ENCODE measurements at places on chromosomes 7 and 10.
A peak's percentile ranks its signal among the peaks of the same experiment; 100 is the strongest.

GRCh38 chr7:151696721-151697514, 177.2 kb upstream of the RHEB start:
- DNase-seq: no peak

DNA sequence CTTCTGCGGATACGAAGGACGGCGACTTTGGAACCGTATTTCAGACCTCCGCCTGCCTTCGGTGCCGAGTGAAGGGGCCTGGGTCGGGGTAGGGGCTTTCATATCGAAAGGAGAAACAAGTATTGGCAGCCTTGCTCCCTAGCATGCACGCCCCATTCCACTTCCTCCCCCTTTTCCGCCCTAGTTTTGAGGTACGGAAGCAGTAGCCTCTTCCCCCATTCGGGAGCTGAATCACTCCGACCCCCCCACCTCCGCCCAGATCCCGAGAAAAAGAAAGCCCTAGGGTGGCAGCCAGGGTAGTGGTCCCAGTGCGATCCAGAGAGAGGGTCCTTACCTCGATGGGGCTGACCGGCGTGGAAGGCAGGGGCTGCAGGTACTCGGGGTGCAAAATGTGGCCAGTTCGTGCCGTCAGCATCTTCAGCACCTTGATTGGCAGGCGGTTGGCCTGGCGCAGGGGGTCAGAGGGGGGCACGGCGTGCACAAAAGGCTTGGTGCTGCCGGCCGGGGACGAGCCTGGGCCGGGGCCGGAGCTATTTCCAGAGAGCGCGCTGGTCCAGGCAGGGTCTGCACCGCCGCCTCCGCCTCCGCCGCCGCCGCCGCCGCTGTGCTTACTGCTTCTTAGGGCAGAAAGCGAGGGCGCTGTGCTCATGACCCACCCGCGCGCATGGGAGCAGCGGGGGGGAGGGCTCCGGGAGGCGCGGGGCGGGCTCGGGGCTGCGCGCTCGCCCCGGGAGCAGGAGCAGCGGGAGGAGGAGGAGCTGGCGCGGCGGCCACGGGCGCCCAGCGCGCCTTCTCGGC, 594 bp downstream of the ZNF503 start:
- DNase-seq: no peak

GRCh38 chr10:112613620-112614019, 166.6 kb downstream of the VTI1A start:
- no peak for DNase-seq

- no peak for DNase-seq
Observed at GRCh38 chr10:131961777-131962662, 19.7 kb downstream of the BNIP3 start.

GRCh38 chr7:27520815-27521790, 141.6 kb downstream of the HIBADH start:
- DNase-seq: no peak

DNA sequence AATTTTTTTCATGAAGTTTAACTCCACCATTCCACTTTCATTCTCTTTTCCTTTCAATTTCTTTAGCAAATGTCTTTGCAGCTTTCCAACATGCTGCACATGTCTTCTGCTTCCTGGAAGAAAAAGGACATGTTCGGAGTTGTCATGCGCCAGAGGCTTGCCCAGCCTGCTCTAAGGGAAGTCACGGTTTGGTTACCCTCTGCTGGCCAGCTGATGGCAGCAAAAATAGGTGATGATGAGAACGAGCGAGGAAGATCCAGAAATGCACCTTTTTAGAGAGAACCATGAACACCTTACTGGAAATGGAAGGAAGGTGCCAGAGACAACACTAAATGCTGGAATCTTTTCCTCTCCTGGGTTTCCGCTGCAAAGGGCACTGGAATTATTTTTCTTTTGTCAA, 4.9 kb upstream of the ZSCAN21 start:
- DNase-seq: peak; percentile 22

- no peak for DNase-seq
Observed at GRCh38 chr10:77680811-77681210, 43.2 kb upstream of the KCNMA1 start.

GRCh38 chr7:36171503-36171902, 18.4 kb downstream of the EEPD1 start:
- DNase-seq: no peak

DNA sequence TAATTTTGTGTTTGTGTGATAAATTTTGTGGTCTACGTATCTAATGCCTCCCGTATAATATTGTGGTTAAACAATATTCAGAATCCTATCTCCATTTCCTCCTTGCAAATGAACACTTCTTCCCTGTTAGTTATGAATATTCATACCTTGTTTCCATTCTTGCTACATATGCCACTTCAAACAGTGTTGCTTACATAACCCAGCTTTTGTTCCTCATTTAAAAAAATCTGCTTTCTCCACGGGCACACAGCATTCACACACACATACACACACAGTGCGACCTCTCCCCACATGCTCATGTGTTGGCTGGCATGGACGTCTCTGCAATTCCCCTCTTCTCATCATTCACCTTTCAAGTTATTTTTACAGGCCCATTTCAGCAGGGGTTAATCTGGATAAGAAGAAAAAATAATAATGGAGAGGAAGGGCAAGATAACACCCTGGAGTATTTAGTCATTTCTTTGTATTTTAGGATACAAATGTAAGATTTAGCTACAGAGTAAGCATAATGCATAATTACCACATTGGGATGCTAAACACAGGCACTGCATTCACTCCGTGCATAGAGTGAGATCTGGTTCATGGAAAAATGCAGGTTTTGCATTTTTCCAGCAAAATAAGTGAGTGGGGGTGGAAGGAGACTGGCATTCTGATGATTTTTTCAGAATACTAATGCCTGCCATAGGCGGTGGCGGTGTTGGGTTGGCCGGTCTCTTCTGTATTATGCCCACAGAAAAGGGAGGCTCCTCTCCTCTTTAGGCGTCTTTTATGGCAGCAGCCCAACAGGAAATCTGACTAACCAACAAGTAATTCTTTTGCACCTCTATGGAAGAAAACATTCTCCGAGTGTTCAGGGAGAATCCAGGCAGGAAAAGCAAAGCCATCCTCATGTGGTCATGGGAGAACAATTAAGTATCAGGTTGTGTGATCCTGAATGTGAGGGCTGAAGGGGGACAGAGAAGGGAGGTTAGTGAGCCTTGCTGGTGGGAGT, 31.7 kb upstream of the ELMO1 start:
- DNase-seq: no peak

DNA sequence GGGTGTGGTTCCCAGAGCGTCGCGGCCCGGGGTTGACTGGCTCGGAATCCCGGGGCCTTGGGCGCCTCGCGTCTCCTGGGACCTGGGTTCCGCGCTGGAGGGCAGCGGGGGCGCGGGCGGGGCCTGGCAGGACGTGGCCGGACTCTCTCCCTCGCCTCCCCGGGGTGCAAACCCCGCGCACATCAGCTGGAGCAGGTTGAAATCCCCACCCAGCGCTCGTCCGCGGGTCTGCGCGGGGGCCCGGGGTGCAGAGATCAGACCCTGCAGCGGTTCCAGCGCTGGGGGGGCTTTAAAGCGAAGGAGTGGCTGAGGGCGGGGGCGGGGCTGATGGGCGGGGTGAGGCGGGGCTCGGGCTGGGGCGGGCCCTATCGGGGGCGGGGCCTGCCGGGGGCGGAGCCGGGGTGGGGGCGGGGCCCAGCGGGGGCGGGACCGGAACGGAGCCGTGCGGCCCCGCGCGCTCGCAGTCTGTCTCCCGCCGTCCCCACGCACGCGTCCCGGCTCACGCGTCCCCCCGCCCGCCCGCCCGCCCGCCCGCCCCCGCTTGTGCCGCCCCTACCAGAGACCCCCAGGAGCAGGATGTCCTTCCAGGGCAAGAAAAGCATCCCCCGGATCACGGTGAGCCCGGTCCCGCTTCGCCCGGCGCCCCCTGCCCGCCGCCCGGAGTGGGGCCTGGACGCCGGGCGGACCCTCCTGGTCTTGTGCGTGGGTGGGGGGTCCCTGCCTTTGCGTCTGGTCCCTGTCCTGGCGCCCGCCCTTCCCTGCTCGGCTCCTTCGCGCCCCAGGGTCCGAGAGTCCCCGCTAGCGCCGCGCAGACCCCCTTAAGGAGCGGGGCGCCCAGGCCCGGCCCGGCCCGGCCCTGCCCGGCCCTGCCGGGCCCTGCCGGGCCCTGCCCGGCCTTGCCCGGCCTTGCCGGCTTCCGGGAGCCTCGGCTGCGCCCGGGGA, at the start of gene DPYSL4:
Gene DPYSL4, plus strand, starts transcription at position 461 of the 942 bp plus-strand sequence. Its CDS starts 116 bp downstream, at position 577.
- no peak for DNase-seq

DNA sequence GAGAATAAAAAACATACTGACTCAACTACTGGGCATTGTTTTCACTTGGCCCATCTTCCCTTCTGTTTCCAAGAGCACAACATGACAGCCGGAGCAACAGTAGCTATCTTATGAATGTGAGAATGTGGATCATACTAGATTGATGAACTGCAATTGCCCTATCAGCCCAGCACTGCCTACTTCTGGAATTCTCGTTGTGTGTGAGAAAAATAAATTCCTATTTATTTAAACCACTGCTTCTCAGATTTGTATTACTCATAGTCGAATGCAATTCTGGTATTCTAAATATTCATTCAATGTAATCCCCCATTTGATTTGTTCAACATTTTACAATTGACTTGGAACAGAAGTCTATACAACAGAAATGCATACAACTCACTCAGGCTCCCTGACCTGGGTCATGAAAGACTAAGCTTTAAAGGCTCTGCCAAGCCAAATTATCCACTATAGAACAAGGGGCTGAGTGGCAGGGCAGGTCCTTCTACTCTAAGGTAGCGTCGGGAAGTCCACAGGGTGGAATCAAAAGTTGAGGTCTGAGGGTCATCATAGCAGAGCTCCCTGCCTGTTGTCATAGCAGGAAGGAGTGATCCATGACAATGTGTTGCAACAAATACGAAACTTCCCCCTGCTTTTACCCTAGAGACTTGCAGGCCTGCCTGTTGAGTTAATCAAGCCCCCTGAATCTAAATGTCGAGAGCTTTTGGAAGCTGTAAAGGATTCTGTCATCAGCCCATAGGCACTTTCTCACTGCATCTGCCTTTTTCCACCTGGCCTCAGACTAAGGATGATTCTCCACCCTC, 12.4 kb upstream of the JAZF1 start:
- DNase-seq: no peak

DNA sequence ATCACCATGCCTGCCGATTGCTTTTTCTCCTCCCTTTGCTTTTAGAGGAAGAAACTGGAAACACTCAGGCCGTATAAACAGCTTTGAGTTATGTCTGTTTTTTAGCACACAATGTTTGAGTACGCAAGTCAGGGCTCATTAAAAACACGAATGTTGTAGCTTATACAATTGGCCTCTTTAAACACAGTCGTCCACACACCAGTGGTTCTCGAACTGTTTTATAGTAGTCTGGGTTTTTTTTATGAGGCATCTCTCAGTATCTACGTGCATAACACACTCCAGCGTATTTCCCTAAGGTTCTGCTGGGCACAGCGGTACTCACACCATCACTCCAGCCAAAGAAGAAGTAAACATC, 13.4 kb upstream of the CARD11 start:
- no peak for DNase-seq

DNA sequence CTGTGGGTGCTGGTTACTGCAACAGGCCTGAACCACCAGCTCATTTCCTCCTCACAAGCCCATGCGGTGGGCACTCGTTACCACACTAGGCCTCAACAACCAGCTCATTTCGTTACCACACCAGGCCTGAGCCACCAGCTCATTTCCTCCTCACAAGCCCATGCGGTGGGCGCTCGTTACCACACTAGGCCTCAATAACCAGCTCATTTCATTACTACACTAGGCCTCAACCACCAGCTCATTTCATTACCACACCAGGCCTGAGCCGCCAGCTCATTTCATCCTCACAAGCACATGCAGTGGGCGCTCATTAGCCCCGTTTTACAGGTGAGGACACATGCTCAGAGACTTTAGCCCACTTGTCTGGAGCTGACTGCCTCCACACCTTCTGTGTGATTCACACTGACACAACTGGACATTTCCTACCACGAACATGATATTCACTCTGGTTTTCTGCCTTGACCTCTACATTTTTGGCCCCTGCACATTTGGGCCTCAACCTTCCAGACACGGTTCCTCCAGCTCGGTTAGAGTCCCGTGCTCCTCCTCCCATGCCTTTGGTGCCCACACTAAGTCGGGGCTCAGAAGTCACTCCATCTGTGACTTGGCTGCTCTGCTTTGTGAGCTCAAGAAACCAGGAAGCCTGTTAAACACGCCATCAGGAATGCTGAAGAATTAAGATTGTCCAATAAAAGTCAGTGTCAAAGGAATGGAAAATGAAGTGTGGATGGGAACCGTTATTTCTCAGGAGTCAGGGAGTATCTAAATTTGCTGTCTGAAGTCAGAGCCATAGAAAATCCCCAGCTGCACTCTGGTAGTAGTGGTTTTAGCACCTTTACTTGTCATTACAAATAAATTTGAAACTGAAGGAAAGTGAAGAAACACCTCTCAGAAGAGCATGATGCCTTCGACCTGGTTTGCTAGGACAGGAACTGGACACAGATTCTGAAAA, 55.8 kb upstream of the LANCL2 start:
- peak; percentile 89 for DNase-seq

GRCh38 chr10:61189912-61190311, 245.9 kb upstream of the RHOBTB1 start:
- no peak for DNase-seq

DNA sequence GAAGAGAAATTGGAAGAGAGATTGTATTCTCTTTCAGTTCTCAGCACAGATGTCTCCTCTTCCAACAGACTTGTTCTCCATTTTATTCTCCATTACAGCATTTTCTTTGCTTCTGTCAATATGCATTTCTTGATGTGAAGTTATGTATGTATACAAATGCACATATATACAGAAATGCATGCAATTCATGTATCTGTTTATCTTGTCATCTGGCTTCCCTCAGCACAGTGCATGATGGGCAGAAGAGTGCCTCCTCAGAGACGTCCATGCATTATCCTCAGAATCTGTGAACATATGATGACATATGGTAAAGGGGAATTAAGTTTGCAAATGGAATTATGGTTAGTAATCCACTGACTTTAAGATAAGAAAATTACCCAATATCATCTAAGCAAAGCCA, 106.7 kb upstream of the VWC2 start:
- no peak for DNase-seq

GRCh38 chr10:16894821-16895220, 77.6 kb upstream of the RSU1 start:
- no peak for DNase-seq

DNA sequence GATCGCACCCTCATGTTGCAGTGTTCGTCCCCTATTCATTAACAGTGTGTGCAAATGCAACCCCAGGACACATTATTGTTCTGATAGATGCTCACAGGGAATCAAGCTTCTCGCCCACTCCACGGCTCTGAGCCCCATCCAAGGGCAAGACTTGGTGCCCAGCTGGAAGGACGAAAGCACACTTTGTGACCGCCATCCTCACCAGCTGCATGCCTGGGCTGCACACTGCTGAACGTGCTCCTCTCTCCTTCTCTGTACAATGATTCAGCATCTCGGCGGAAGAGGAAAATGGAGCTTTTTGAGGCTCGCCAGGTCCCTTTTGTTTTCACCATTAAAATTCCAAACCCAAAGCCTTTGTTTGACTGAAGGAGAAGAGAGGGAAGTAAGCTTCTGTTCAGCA, 41.9 kb downstream of the MKI67 start:
- no peak for DNase-seq

DNA sequence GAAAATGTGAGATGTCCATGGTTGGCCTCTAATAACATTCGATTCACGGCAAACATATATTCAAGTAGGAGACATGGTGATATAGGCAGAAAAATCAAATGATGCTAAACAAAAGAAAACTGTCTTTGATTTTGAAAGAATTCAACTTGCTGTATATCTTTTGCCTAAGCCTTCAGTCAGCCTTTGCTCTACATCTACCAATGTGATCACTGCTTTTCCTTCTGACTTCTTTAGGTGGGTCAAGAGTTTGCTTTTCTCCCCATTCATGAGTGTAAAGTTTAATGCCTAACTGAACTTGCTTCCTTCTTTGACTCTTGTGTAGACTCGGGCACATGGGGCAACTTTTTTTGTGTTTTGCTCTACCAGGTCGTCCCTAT, 417 bp upstream of the HIF1AN start:
- DNase-seq: no peak

Measured in GM12864 (cell line).